ENCODE measurements at places on chromosomes 13 and 19.
A peak's percentile ranks its signal among the peaks of the same experiment; 100 is the strongest.

DNA sequence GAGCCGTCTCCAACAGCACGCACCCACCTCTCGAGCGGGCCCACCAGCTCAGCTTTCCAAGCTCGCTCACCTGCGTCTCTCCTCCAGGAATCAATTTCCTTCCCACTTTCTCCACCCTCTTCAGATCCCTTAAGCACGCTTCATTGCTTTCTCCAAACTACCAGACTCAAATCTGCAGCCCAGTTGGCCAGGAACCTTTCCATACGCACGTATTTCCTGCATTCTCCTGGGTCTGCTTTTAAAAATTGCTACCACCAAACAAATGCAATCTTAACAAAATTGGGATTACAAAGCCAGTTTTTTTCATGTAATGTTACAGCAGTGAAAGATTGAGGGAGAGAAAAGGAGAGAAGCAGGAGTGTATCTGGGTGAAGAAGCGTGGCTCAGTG is 1.5 kb downstream of the ENOX1 start:
- no peak for DNase-seq

DNA sequence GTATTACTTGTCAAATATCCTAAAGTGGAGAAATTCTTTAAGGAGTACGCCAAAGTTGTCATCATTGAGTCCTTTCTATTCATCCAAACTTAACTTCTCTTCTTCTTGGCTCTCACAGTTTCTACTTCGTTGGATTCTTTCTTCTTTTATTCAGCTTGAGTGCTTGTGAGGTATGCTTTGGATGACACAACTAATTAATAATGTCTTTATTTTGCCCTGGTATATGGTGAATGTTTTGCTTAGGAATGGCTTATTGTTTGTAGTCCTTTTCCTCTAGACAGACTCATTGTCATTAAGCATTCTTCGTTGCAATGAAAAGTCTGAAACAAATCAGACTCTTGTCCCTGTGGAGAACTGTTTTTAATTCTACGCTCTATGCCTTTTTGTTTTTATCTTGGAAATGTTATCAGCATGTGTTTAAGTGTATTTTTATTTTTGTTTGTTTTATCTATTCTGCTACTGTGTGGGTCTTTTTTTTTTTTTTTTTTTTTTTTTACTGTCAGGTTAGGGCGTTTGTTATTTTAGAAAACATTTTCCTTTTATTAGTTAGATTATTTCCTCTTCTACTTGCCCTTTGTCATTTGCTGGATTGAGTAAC is 471.5 kb downstream of the GPC6 start:
- no peak for DNase-seq

DNA sequence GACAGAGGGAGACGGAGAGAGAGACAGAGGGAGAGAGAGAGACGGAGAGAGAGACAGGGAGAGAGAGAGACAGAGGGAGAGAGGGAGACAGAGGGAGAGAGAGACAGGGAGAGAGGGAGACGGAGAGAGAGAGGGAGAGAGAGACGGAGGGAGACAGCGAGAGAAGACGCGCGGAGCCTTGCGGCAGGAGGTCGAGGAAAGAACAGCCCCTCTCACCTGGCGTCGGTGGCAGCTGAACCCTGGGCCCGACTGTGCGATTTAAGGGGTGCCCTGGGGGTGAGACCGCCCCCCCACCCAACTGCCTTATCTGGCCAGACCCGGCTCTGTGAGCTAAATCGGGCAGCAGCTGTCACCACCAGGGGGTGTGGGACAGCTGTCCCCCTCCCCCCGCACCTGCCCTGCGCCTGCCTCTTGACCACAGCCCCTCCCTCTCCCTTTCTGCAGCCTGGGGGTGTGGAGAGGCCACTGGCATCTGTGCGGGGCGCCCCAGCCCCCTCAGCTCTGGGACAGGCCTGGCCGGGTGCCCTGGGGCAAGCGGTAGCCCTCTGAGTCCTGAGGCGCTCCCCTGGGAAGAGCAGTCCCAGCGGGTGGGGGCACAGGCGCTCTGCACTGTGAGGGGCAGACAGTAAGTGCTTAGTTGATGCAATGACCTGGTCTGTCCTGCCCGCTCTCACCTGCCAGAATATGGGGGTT is 10.8 kb downstream of the JOSD2 start:
- DNase-seq: no peak

GRCh38 chr13:41019011-41019487 is at the start of gene ELF1:
Gene ELF1, minus strand, starts transcription at chr13:41019316. Its CDS starts 37,262 bp downstream, at chr13:40982054.
- DNase-seq: peak; percentile 51

DNA sequence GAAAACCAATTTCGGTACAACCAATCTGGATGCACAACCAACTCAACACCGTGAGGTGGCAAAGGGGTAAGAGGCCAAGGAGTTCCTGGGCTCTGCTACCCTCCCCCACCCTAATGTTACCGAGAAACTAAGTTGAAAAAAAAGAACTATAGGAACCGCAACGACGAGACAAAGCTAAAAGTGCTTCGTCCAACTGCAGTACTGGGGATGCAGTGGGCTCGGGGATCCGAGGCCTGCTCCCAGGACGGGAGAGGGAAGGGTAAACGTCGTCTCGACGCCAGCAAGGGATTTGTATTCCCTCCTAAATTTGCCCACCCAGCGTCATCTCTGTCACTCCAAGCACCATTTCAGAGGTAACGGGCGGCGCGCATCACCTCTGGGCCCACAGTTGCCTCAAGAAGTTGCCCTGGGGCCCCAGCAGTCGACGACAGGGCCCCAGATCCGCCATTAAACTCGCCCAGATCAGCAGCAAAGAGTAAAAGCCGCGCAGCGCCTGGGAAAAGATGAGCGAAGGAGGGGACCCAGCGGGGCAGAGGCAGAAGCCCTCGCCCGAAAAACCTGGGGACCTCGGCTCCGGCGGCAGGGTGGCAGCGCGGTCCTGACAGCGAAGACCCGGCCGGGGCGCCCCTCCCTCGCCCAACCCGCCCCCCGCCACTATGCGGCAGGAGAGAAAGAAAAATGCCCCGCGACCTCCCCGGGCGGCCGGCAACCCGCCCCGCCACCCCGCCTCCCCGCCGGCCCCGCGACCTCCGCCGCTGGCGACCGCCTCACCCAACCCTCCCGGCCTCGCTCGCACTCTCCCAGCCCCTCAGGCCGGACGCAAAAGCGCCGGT is 752 bp downstream of the ZMYM5 start:
- DNase-seq: no peak

GRCh38 chr13:78160793-78161192 is 242.2 kb upstream of the EDNRB start:
- DNase-seq: peak; percentile 29

GRCh38 chr13:64477146-64477545 is 2753.0 kb downstream of the PCDH9 start:
- DNase-seq: no peak

- no peak for DNase-seq
Measured at GRCh38 chr19:27709496-27709895, 1503.5 kb downstream of the UQCRFS1 start.

- DNase-seq: no peak
Measured at GRCh38 chr13:31441800-31442510, 242.2 kb downstream of the B3GLCT start.

DNA sequence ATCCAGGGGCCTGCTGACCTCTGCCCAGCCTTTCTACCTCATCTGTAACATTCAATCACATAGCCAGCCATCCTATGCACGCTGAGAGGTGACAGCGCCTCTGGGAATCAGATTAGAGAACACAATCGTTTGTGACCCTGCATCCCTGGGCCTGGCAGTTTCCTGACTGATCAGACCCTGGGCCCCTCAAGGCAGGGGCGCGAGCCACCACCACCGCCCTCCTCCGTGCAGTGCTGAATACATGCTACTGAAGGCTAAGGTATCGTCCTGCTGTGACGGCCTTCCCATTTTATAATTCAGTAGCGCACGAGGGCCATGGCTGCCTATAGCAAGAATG is 1.3 kb downstream of the TMTC4 start:
- no peak for DNase-seq

- no peak for DNase-seq
Measured at GRCh38 chr19:49626226-49626625, 13.7 kb downstream of the RRAS start.

GRCh38 chr19:18298601-18299000 is 17.2 kb upstream of the JUND start:
- no peak for DNase-seq

DNA sequence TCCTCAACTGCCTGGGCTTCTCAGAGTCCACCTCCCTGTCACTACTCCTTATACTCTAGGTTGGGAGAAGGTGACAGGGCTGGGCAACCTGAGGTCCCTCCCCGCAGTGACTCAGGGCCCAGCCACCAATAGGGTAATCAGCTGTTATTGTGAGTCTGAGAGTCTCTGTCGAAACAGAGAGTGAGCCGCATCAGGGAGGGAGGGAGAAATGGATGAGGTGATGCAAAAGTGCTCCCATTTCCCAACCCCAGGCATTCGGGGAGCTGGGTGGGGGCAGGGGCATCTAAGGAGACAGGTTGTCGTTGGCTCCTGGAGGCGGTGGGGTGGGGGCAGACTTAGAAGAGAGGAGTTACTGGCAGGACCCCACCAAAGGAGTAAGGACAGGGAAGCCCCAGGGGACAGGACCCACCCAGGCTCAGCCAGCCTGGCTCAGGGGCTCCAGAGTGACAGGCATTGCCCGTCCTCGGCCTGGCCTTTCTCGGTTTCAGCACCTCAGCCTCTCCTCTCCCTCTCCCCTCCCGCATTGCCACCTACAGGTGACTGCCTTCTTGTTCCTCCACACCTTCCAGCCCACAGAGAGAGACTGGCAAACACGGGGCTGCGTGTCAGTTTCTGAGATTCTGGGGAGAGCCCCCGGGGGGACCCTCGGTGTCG is at the start of gene DMKN:
DMKN (minus strand) TSS at position 22 of the 654 bp plus-strand sequence. CDS start 174 bp downstream, outside the sequence.
- no peak for DNase-seq

DNA sequence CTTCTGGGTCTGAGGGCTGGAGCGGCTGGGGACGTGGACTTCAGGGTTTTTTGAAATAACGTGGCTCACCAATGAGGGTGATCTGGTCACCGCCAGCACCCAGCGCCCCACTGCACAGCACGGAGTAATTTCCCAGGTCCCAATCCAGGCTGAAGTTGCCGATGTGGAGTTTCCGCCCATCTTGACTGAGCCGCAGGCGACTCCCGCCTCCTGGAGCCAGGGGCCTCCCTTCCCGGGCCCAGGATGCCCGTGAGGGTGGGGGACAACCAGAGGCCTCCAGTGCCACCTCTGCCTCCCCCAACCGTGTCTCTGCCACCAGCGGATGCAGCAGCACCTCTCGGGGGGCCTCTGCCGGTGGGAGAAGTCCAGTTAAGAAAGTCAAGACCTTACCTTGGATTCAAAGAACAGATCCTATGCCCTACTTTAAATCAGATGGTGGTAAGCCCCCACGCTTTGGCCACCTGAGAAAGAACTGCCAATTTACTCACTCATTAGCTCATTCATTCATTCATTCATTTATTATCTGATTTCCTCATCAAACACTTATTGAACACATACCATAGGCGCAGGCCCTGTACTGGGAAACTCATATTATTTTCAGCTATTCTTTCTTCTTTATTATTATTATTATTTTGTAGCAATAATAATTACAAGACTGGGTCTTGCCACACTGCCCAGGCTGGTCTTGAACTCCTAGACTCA is 3.9 kb downstream of the VSIG10L start:
- DNase-seq: no peak

DNA sequence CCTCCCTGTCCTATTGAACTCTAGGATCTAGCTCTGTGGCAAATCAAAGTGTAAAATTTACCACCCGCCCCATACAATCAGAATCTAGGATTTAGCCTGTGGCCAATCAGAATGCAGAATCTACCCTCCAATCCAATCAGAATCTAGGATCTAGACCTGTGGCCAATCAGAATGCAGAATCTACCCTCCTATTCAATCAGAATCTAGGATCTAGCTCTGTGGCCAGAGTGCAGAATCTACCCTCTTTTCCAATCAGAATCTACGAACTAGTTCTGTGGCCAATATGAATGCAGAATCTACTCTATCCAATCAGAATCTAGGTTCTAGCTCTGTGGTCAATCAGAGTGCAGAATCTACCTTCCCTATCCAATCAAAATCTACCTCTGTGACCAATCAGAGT is 25.8 kb downstream of the PRKD2 start:
- no peak for DNase-seq

- DNase-seq: no peak
Measured at GRCh38 chr19:30228835-30229524, 143.2 kb upstream of the ZNF536 start.

DNA sequence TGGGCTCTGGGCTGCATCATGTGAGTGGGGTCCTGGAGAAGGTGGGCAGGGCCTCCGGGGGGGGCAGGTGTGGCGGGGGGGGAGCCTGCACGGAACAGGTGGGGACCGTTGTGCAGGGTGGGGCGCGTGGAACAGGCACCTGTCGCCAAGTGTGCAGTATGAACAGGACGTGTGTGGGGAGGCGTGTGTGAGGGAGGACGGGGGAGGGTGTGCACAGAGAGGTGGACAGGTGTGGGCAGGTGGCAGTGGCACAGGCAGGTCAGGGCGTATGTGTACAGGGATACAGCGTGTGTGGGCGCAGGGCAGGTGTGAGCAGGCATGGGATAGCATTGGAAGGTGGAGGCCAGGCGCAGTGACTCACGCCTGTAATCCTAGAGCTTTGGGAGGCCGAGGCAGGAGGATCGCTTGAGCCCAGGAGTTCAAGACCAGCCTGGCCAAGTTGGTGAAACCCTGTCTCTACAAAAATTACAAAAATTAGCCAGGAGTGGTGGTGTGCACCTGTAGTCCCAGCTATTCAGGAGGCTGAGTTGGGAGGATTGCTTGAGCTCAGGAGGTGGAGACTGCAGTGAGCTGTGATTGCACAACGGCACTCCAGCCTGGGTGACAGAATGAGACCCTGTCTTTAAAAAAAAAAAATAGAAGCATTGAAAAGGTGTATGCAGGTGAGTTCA is 3.2 kb downstream of the PLK5 start:
- DNase-seq: no peak

DNA sequence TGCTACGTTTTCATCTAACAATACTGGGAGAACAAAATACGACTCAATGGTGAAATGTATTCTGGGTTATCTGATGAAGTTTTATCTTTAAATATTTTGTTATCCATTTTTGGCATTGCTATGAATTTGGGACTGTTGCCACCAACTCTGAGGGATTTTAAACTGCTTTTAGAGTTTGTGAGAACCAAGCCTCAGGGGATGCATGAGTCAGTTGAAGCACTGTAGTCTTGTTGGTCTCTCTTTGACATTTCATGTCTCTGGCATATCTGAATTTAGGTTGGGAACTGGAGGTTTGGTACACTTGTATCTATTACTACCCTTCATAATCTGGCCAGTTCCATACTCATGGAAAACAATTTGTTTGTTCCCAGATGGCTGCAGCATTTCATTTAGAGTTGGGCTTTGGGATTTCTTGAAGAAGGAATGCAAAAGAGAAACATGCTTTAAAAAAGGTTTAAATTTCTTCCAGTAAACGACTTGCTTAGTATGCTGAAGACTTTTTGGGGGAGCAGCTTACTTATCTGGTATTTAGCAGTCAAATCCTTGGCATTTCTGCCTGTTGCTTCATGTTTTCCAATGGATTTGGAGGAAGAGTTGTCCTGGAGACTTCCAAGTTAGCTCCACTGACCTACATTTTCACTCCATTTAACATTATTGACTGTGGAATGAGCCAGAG is 28.9 kb downstream of the ARHGEF7 start:
- DNase-seq: no peak

- DNase-seq: no peak
Measured at GRCh38 chr19:45954156-45954555, 19.5 kb downstream of the NOVA2 start.

GRCh38 chr13:105814902-105815250 is 720.6 kb downstream of the EFNB2 start:
- DNase-seq: no peak
